GM12878 (cell line): ENCODE measurements at places on chromosomes 7 and 10. TPM values are rescaled to one million over a fixed set of nuclear protein-coding genes. Genes with fewer than 3 reads are reported as not detected.

Gene IKZF1
- 125 and 131 TPM in 2 replicates for total RNA-seq

Gene TBXAS1
- 20.0 and 20.7 TPM in 2 replicates for total RNA-seq

Gene DPY19L1
- total RNA-seq = 5.5 and 6.4 TPM in 2 replicates

Gene OR6B1
- not detected in 2 replicates for total RNA-seq

Gene GBF1
- 38.8 and 42.0 TPM in 2 replicates for total RNA-seq

Gene KIAA1217
- total RNA-seq = 3.8 and 4.6 TPM in 2 replicates
